ENCODE measurements at places on chromosomes 5 and 9.
A peak's percentile ranks its signal among the peaks of the same experiment; 100 is the strongest.

DNA sequence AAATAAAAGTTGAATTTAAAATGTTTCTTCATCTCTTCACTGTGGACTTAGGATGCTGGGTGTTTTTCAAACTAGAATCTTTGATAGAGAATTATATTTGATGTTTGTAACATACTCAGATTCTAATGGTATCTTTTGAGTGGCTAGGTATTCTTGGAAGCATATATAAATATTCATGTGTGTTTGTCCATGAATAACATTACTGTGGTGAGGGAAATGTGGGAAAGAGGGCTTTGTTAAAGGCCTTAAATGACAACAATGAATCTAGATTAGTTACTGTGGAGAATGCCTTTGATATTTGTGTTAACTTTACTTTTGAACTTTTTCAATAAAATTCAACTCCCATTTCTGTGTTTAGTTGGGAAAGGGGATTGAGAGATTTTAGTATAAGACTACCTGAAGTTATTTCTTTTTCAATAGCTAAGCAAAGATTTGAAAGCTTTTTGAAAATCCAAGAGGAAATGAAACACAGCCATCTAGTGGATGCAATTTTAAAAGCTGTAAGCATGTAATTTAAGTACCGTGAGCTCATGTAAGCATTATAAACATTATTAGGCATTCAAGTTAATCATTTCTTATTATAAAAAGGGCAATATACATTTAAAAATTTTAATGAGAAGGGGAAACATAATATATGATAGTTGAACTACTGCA lies 69.6 kb downstream of the CCDC171 start:
- DNase-seq: no peak

DNA sequence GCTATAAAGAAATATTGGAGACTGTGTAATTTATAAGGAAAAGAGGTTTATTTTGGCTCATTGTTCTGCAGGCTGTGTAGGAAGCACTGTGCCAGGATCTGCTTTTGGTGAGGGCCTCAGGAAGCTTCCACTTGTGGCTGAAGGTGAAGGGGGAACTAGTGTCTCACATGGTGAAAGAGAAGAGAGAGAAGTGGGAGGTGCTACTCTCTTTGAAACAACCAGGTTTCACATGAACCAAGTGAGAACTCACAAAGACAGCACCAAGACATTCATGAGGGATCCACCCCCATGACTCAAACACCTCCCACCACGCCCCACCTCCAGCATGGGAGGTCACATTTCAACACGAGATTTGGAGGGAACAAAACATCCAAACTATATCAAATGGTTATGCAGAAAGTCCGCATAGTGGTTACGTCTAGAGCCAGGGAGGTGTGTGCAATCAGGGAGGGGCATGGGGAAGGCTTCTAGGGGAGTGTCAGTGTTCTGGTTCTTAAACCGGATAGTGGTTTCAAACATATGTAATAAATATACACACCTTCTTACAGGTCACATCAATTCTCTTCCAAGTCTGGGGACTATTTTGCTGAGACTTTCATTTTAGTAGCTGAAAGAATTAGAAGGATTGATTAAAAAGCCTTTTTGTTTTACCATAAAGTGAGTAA lies 113.0 kb downstream of the TRIO start:
- no peak for DNase-seq

DNA sequence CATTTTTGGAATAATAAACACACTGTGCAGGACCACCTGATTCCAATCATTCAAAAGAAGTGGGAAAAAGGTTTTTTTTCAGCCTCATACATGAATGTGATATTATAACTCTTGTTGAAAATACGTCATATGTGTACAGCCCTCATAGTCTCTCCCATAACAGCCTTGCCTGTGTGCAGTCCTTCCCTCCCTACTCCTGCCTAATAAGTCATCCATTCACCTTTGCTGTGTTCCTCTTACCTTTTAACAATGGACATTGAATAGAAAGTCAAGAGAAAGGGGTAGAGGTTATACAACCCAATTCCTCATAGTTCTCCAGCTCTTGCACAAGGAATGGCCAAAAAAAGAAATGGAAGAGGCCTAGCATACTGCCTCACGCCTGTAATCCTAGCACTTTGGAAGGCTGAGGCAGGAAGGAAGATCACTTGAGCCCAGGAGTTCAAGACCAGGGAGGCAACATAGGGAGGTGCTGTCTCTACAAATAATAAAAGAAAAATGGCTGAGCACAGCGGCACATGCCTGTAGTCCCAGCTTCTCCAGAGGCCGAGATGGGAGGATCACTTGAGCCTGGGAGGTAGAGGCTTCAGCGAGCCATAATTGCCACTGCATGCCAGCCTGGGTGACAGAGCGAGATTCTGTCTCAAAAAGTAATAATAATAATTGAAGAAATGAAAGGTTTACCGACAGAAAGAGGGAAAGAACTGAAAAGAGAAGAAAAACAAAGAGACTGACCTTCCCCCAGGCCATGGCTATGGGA lies 356.1 kb upstream of the KIF2A start:
- no peak for DNase-seq

- DNase-seq: no peak
Measured at GRCh38 chr5:137040024-137040423, 459.1 kb downstream of the SPOCK1 start.

- no peak for DNase-seq
Measured at GRCh38 chr5:180823940-180824629, 21.5 kb upstream of the MGAT1 start.

- no peak for DNase-seq
Measured at GRCh38 chr9:38154501-38155421, 85.7 kb upstream of the SHB start.

- no peak for DNase-seq
Measured at GRCh38 chr5:52844885-52845284, 57.2 kb downstream of the ITGA1 start.

DNA sequence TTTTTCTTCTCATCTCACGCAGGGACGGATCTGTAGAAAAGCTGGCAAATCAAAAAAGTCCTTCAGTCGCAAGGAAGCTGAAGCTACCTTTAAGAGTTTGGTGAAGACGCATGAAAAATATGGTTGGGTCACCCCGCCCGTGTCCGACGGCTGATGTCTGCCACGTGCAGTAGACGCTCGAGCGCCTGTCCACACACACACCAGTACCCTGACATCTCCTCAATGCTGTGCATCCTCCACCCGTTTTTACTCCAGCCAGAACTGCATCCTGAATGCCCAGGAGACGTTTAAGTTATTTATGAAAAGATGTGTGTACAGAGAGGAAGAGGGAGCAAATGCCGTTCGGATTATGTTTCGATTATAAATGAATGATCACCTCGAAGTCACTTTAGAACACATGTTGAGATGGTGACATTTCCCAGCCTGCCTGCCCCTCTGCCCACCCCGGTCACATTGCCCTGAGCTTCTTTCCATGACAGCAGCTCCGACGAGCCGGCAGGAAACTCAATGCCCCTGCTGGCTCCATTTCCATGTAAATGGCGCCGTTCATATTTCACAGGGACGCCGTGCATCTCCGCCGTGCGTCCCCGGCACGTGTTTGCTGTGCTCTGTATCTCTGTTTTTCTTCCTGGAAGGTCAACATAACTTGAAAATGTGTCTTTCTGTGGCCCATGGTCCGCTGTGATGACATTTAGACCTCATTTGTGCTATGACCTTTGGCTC lies 42.7 kb downstream of the UBE2QL1 start:
- no peak for DNase-seq

- no peak for DNase-seq
Measured at GRCh38 chr5:139245637-139246339, 47.6 kb upstream of the SIL1 start.

DNA sequence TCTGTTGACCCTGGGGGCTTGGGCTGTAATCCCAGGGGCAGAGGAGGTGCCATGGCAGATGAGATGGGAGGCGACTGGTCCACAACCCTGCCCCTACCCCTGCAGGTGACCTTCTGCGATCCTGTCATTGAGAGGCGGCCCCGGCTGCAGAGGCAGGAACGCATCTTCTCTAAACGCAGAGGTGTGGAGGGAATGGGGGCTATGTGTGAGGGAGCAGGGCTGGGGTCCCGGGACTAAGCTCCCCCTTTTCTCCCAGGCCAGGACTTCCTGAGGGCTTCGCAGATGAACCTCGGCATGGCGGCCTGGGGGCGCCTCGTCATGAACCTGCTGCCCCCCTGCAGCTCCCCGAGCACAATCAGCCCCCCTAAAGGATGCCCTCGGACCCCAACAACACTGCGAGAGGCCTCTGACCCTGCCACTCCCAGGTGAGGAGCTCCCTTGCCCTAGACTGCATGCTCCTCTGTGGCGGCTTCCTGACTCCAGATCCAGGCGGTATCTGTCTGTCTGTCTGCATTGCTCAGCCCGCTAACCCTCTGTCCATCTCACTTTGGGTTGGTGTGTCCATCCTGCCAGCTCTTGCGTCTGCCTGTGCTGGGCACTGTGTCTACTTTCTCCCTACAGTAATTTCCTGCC lies 9.9 kb downstream of the ZDHHC12 start:
- DNase-seq: peak; percentile 14

GRCh38 chr5:32095261-32095671 lies 78.9 kb downstream of the GOLPH3 start:
- DNase-seq: no peak

DNA sequence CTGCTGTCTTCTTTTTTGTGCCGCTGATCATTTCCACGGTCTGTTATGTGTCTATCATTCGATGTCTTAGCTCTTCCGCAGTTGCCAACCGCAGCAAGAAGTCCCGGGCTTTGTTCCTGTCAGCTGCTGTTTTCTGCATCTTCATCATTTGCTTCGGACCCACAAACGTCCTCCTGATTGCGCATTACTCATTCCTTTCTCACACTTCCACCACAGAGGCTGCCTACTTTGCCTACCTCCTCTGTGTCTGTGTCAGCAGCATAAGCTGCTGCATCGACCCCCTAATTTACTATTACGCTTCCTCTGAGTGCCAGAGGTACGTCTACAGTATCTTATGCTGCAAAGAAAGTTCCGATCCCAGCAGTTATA lies 17.1 kb downstream of the F2R start:
- DNase-seq: no peak

- no peak for DNase-seq
Measured at GRCh38 chr9:22257026-22257816, 189.4 kb upstream of the DMRTA1 start.

DNA sequence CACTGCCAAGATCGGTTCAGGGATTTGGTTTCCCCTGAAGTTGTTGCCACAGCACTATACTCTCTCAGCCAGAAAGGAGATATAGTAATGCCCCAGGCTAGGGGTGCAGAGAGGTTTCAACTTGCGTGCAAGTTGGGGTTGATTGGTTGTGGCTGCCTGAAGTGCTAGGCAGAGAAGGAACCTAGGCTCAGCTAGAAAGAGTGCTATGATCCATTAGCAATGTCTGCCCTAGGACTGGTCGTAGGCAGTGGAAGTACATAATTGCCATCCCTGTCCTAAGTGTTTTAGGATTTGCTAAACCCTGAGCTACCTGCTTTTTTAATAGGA lies 136.6 kb upstream of the SMIM23 start:
- no peak for DNase-seq

DNA sequence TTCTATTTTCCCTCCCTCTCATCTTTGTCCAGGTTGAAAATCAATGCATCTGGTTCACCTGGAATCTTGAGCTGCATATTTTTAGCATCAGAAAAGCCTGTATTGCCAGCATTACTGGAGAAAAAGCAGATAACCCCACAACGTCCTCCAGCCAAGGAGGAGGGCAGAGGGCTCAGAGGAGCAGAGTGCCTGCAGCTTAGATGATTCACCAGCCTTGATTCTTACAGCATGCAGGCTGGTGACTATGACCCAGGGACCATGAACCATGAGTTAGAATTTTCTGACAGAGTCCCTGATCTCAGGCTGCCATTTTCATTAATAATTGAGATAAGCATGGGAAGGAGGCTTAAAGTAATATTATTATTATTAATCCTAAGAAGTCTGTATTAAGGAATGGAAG lies 278.2 kb downstream of the BRINP1 start:
- no peak for DNase-seq

DNA sequence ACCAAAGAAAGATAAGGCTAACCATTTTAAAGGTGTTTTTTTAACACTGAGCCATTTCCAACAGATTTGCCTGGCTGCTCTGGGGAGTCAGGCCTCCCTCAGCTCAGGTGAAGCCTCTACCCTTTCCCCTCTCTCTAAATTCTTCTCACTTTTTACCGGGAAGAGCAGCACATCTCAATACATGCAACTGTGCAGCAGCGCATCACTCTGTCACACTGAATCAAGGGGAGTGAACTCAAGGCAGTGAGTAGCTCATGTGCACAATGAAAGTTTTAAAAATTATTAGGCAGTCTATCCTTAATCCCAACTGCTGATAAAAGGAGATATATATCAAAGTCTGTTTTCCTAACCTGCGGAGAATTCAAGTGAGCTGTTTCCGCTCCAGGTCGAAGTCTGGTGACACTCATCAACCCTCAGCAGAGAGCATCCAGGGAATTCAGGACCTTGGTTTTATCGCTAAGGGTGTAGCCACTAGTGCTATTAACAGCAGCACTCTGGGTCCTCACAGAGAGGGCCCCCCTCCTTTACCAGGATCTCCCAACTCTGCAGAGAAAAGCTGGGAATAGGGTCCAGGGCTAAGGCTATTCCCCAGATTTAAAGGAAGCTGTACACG lies 1.0 kb downstream of the CEMIP2 start:
- DNase-seq: no peak

DNA sequence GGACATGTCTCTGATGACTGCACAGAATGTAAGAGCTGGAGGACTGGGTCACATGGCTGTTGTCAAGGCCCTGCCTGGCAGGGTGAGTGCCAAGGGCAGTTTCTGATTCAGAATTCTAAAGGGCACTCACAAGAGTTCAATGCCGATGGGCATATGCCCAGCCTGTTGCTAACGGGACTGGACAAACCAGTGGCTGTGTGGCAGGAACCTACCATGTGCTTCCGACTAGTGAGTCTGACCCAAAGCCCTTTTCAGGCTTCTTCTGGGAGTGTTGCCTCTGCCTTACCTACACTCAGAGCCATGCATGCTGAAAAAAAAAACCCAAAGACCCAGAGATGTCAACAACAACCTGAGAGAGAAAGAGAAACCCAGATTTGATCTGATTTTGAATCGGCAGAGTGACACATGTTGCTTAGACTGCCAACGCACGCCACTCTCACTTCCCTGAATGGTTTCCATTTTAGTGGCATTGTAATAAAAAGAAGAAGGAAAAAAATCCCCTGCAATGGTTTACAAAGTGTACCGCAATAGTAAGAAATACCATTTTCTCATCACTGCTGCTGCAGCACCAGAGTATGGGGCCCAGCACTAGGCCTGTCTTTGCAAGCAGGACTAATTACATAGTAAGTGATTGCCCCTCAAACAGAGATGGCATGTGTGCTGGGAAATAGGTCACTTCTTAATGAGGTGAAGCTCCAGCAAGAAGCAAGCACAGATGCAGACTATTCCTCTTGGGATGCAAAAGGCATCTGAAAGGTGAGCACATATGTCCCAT lies 194.3 kb downstream of the PALM2AKAP2 start:
- peak; percentile 50 for DNase-seq

GRCh38 chr9:126406075-126406667 lies 79.5 kb downstream of the MVB12B start:
- no peak for DNase-seq

GRCh38 chr5:56072863-56073766 lies 78.4 kb upstream of the IL6ST start:
- no peak for DNase-seq

- DNase-seq: no peak
Measured at GRCh38 chr5:34868791-34869190, 29.8 kb downstream of the TTC23L start.

GRCh38 chr5:20575571-20575970 lies 587.6 kb upstream of the CDH18 start:
- DNase-seq: no peak
